Activated CD4-positive, alpha-beta memory T cell treated with anti-CD3 and anti-CD28 coated beads for 36 hours (primary cell): ENCODE measurements at places on chromosomes 16 and 17. TPM values are rescaled to one million over a fixed set of nuclear protein-coding genes. Genes with fewer than 3 reads are reported as not detected.
A peak's percentile ranks its signal among the peaks of the same experiment; 100 is the strongest.

MYLK3 gene
- total RNA-seq: not detected

CLEC19A gene
- not detected for total RNA-seq

GSG1L gene
- 0.44 TPM for total RNA-seq

CSF3 gene
- not detected for total RNA-seq

HAS3 gene
- 0.10 TPM for total RNA-seq

PRAC2 gene
- total RNA-seq: not detected

DOC2A gene
- total RNA-seq: 0.33 TPM

GRCh38 chr17:43840814-43841213, 6.2 kb upstream of the CD300LG start:
- no peak for DNase-seq

- no peak for DNase-seq
These were observed 13.6 kb downstream of the CDC42EP4 start for GRCh38 chr17:73297934-73298861.

DNA sequence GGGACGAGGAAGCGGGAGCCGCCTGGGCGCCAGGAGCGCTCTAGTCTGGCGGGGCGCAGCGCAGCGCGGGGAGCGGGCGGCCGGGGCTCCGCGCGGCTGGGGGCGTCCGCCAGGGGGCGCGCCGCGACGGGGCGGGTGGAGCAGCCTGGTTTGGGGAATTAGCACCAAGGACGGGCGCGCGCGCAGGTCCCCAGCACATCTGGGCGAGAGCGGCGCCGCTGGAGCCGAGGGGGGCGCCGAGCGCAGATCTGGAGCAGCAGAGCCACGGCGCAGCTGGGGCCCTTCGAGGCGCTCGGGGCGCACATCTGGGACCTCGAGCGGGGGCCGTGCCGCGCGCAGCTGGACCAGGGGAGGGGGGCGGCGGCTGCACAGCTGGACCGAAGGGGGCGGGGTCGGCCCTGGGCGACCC, at the start of gene NXPH3:
TSS of gene NXPH3 (plus strand) at position 193 of the 409 bp plus-strand sequence. CDS start 349 bp downstream, outside the sequence.
- DNase-seq: peak; percentile 80

DNA sequence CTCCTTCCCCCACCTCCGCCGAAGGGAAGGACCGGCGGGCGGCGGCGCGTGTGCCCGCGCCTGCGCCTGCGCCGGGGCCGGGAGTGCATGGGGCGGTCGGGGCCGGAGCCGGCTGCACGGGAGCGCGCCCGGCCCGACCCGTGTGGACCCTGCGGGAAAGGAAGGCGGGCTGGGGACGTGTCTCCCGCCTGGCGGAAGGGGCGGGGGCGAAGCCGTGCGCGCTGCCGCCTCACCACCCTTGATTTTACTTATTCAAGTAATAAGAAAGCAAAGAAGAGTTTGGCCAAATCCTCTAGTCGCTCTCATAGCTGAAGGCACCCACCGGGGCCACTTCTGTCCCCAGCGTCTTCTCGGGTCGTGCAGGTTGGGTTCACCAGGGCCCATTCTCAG, 596 bp upstream of the PFN1 start:
- peak; percentile 85 for DNase-seq

GRCh38 chr17:14123619-14124278, 54.4 kb downstream of the COX10 start:
- no peak for DNase-seq

GRCh38 chr16:12113523-12114345, 137.2 kb downstream of the SNX29 start:
- no peak for DNase-seq

DNA sequence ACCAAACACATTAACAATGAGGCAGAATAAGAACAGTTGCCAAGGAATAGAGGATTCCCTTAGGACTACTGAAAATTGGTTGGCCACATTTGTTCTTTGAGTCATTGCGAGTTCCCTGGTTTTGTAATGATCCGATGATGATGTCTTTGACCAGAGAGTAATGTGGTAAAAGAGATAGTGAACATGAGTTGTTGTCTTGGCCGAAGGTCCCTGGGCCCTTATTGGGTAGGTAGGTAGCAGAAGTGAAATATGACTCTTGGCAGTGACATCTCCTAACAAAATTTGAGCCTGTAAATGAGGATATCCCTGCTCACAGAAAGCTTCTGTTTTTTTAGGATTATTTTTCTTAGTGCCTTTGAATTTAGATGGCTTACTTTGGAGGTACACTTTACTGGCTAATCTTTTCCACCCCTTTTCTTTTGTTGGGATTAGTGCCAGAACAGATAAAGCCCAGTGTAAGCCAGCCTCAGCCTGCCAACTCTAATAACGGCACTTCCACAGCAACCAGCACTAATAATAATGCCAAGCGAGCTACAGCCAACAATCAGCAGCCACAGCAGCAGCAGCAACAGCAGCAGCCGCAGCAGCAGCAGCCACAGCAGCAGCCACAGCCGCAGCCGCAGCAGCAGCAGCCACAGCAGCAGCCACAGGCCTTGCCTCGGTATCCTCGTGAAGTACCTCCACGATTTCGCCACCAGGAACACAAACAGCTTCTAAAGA, 47.2 kb downstream of the TNRC6A start:
- no peak for DNase-seq

DNA sequence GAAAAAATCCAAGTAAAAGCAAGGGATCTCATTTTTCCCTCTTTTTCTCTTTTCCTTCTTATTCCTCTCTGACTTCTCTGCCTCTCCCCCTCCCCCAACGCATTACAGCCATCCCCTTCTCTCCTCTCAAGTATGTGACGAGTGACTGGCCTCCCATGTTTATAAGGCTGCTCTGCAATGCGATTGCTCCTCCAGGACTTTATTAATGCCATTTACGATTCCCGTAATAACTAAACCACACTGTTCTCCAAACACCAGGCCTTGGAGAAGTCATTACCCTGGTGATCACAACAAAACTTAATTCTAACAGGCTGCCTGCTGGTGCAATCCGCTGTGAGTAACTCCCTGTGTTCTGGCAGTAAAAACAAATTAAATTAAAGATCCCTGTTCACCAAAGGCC, 88.8 kb downstream of the HS3ST3B1 start:
- DNase-seq: no peak

DNA sequence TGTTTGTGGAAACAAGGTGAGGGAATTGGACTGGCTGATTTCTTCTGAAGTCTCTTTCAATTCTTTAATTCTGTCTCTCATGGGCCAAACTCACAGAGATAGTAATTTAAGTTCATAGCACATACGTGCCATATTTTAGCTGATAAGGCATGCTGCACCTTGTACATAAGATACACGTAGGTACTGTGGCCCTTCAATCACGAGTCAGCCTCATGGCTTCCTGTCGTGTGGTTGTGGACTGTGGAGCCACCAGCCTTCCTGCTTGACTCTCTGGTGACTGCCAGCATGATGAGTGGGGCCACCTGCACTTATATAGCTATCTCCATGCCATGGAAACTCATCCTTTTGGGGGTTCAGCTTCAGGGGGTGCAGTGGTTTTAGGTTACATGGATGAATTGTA, 25.1 kb downstream of the KSR1 start:
- DNase-seq: peak; percentile 76

GRCh38 chr16:69917739-69918138, 33.4 kb upstream of the CLEC18A start:
- DNase-seq: no peak

DNA sequence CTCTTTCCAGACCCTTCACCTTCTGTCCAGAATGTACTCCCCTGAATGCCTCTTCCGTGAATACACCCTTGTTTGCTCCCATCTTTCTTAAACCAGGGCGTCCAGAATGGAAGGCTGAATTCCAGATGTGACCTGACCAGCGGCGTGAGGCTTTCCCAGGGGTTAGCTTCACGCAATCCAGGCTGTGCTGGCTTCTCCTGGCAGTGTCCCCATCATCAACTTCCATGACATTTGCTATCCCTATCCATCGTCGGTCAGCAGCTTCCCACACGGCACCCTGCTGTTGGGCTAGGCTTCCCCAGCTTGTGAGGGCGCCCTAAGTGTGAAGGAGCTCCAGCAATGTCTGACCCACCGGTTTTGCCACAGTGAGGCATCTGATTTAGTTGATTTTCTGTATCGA, 339.8 kb upstream of the TNRC6C start:
- DNase-seq: no peak

DNA sequence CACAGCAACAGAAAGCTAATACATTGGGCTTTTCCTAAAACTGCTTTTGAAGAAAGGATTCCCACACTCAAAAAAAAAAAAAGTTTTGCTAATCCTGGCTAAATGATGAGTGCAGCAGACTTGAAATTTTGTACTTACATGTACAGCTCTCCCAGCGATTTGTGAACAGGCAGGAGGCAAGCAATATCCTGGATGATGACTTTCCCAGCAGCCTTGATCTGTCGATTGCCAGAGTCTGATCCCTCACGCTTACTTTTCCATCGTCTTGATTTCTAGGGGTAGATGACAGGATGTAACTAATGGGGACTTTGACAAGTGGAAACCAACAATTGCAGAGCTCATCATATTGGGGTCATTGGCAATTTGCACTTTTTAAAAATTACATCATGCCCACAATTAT, 91.4 kb downstream of the WDR59 start:
- DNase-seq: no peak
